Activated B cell treated with CpG ODN at 0.5 μM for 24 hours (primary cell): ENCODE measurements at places on chromosomes 1 and 21. TPM values are rescaled to one million over a fixed set of nuclear protein-coding genes. Genes with fewer than 3 reads are reported as not detected.
A peak's percentile ranks its signal among the peaks of the same experiment; 100 is the strongest.

LCE1A gene
- not detected in 2 replicates for total RNA-seq

KRTAP21-3 gene
- not detected in 2 replicates for total RNA-seq

MORC3 gene
- 55.4 and 65.6 TPM in 2 replicates for total RNA-seq

C1orf53 gene
- 0.81 and 1.2 TPM in 2 replicates for total RNA-seq

FASLG gene
- total RNA-seq = not detected in 2 replicates

MMP23B gene
- 0.32 and 0.35 TPM in 2 replicates for total RNA-seq

GRCh38 chr1:198923993-198924392 lies 285.2 kb downstream of the PTPRC start:
- H3K27me3 ChIP-seq = no peaks in the 10 kb centered on the region
- H3K4me3 ChIP-seq = no peak overlapping the region
- H3K27ac ChIP-seq = peak overlapping the region; percentile 41
- H3K4me1 ChIP-seq = peaks cover 62% of the 10 kb centered on the region
- DNase-seq = no peak
- no peaks in the 10 kb centered on the region for H3K36me3 ChIP-seq

DNA sequence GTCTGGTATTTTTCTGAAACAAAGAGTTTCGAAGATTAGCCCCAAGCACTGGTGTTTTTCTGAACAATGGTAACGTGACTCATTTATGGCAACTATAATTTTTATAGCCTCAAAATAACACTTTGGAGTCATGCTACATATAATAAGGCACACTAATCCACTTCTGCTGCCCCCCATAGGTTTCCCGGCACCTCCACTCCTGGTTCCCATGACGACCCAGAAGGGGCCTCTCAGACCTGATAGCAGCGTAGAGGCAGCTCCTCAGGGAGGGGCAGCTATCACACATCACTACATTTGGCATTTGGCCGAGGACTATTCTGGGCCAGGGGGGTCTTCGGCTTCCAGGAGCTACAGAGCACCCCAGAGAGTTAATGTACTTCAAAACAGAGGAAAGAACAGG lies 23.3 kb downstream of the CAPN8 start:
- no peaks in the 10 kb centered on the region for H3K4me1 ChIP-seq
- no peak for DNase-seq
- H3K27ac ChIP-seq = no peak overlapping the region
- no peaks in the 10 kb centered on the region for H3K36me3 ChIP-seq
- peaks cover 23% of the 10 kb centered on the region for H3K27me3 ChIP-seq

GRCh38 chr1:240602189-240602588 lies 9.8 kb downstream of the GREM2 start:
- no peaks in the 10 kb centered on the region for H3K4me1 ChIP-seq
- no peaks in the 10 kb centered on the region for H3K36me3 ChIP-seq
- H3K27ac ChIP-seq = no peak overlapping the region
- no peaks in the 10 kb centered on the region for H3K27me3 ChIP-seq

DNA sequence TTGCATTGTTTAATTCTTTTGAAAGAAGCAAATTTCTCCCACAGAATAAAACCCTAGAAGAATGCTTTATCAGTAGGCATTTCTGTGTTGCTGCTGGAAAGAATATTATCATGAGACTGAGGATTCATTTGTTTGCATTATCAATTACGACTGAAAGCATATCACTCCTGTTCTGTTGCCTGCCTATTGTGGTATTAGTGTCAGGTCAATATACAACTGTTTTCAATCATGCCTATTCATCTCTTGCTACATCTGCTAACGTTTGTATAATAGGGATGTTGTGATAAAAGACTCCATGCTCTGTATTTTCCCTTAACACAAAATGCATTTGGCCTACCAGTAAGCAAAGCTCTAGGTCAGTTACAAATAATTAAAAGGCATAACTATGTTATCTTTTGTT lies 221.5 kb downstream of the PTPRC start:
- H3K36me3 ChIP-seq = no peaks in the 10 kb centered on the region
- H3K4me1 ChIP-seq = no peaks in the 10 kb centered on the region
- H3K4me3 ChIP-seq = no peak overlapping the region
- no peak for DNase-seq
- no peak overlapping the region for H3K27ac ChIP-seq

- no peak overlapping the region for H3K4me3 ChIP-seq
- H3K27me3 ChIP-seq = no peaks in the 10 kb centered on the region
- H3K36me3 ChIP-seq = no peaks in the 10 kb centered on the region
- no peak overlapping the region for H3K27ac ChIP-seq
Observed at GRCh38 chr1:171083222-171083621, 7.5 kb upstream of the FMO3 start.

- H3K4me1 ChIP-seq = peaks cover 5% of the 10 kb centered on the region
- H3K4me3 ChIP-seq = no peak overlapping the region
- DNase-seq = no peak
- H3K27ac ChIP-seq = no peak overlapping the region
Observed at GRCh38 chr21:38787461-38788274, 18.1 kb upstream of the ETS2 start.

GRCh38 chr1:39132505-39133339 lies 71.8 kb upstream of the MACF1 start:
- H3K36me3 ChIP-seq = no peaks in the 10 kb centered on the region
- H3K4me3 ChIP-seq = no peak overlapping the region
- H3K4me1 ChIP-seq = no peaks in the 10 kb centered on the region
- no peak overlapping the region for H3K27ac ChIP-seq
- no peak for DNase-seq

DNA sequence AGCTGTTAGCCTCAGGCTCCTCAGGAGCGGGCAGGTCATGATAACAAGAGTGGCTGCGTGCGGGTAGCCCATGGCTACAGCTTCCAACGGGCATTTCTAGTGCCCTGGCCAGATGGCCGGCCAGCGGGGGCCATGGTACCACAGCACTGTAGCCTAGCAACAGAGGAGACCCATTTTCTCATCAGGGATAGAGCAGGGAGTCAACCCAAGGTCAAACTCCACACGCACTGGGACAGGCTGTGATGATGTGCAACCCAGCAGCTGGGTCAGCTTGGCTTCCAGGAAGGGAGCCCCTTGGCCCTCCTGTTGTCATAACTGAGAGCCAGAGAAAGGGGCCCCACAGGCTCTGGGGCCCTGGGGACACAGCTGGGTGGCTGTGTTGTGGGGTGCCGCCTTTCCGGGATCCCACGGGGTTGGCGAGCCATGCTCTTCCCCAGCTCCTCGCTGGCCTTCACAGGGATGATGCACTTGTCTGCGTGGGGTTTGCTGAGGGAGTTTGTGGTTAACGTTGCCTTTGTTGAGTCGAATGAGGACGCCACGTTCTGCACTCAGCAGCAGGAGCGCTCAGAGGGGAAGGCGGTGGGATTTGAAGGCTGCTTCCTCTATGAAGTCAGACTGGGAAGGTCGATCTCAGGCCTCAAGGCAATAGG lies 46.3 kb downstream of the COL18A1 start:
- peaks cover 7% of the 10 kb centered on the region for H3K27me3 ChIP-seq
- no peak overlapping the region for H3K27ac ChIP-seq
- no peaks in the 10 kb centered on the region for H3K4me1 ChIP-seq
- no peak for DNase-seq
- no peak overlapping the region for H3K4me3 ChIP-seq
- H3K36me3 ChIP-seq = no peaks in the 10 kb centered on the region

DNA sequence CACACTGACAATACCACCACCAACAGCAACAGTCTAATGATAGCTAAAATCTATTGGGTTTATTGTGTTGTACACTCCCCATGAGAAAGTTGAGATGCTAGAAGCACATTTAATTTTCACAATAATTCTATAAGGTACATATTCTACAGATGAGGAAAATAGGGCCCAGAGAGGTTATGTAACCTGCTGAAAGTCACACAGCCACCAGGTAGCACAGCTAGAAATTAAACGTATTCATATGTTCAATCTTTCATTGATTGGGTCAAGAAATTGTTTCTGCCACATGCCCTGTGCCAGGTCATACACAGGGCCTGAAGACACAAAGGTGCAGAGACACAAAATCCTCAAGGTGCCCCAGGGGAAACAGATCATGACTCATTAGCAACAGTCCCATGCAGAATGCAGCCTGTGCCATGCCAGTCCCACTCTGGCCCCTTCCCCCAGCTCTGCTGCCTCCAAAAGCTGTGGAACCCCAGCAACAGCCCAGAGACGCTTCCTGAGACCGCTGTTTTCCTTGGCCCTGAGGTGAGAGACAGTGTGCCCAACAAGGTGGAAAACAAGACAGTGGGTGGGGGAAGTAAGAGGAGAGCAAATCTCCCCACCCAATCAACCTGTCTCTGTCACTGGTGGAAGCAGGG lies 32.1 kb downstream of the GJA4 start:
- DNase-seq = no peak
- no peaks in the 10 kb centered on the region for H3K36me3 ChIP-seq
- H3K27me3 ChIP-seq = no peaks in the 10 kb centered on the region
- H3K4me1 ChIP-seq = peaks cover 12% of the 10 kb centered on the region
- no peak overlapping the region for H3K4me3 ChIP-seq

DNA sequence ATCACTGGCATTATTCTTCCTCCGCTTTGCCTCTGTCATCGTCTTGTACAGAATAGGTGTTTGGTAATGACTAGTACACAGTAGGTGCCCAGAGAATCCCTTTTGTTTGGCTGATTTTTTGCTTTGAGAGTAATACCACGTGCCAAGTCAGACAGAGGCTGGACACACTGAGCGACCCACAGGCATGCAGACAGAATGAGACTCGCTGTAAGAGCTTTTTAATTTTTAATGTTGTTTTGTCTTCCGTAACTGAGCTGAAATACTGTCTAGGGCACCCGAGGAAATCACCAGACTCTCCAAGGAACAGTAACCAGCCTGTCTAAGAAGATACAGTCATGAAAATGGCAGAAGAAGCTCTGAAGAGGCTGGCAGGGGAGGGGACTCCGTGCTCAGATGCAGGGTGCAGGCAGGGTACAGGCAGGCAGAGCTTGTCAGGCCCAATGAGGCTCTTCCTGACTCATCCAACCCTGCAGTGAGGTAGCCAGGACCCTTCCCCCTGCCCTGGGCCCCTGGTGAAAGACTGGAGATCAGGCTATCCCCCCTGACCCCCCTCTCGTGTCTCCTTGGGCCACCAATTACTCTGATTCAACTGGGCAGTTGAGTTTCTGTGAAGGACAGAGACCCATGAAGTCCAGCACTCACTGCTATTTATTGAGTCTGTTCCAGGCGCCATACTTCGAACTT lies 60.1 kb upstream of the ECE1 start:
- no peak overlapping the region for H3K4me3 ChIP-seq
- DNase-seq = no peak
- H3K27me3 ChIP-seq = no peaks in the 10 kb centered on the region
- no peaks in the 10 kb centered on the region for H3K36me3 ChIP-seq
- no peaks in the 10 kb centered on the region for H3K4me1 ChIP-seq
- no peak overlapping the region for H3K27ac ChIP-seq

GRCh38 chr1:39130325-39130724 lies 74.2 kb upstream of the MACF1 start:
- H3K4me1 ChIP-seq = no peaks in the 10 kb centered on the region
- H3K4me3 ChIP-seq = no peak overlapping the region
- DNase-seq = no peak
- no peaks in the 10 kb centered on the region for H3K27me3 ChIP-seq
- no peaks in the 10 kb centered on the region for H3K36me3 ChIP-seq

GRCh38 chr1:110173466-110174105 lies 23.3 kb downstream of the SLC6A17 start:
- H3K27me3 ChIP-seq = peaks cover 16% of the 10 kb centered on the region
- no peak overlapping the region for H3K27ac ChIP-seq
- no peaks in the 10 kb centered on the region for H3K36me3 ChIP-seq

DNA sequence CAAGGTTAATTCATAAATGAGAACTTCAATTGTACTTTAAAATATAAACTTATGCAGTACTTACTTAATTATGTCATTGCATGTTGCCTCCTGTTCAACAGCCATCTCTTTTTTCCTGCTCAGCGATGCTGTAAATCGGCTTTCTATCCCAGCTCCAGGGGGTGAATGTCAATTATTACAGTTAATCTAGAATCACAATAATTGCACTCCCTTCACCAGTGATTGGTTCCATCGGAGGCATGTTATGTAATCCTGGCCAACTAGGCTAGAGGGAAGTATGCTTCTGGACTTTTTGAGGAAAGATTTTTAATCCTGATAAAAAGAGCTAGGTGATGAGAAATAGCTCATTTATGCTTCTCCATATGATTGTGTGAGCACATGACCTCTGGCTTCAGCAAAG lies 53.8 kb upstream of the SGIP1 start:
- H3K4me3 ChIP-seq = no peak overlapping the region
- no peak for DNase-seq
- H3K27ac ChIP-seq = no peak overlapping the region
- H3K4me1 ChIP-seq = no peaks in the 10 kb centered on the region
- H3K36me3 ChIP-seq = no peaks in the 10 kb centered on the region

DNA sequence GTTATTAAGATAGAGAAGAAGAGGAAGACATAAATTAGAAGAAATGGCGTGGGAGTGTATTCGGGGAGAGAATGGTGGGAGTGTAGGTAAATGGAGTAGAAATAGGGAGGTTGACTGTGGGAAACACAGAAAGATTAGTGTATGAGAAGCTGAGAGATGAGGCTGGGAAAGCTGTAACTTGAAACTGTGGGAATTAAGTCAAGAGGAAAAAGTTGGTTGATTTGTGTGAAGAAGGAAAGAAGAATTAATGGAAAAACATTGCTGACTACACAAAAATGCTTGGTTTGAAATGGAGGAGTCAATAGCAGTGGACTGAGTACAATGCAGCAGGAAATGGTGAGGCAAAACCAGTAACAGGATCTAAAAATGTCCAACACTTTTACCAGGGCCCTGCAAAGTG lies 448.3 kb downstream of the PTPRC start:
- H3K36me3 ChIP-seq = no peaks in the 10 kb centered on the region
- no peak overlapping the region for H3K4me3 ChIP-seq
- H3K4me1 ChIP-seq = peaks cover 34% of the 10 kb centered on the region
- no peaks in the 10 kb centered on the region for H3K27me3 ChIP-seq
